ENCODE measurements at places on chromosomes 6 and 20. TPM values are rescaled to one million over a fixed set of nuclear protein-coding genes. Genes with fewer than 3 reads are reported as not detected.

DNA sequence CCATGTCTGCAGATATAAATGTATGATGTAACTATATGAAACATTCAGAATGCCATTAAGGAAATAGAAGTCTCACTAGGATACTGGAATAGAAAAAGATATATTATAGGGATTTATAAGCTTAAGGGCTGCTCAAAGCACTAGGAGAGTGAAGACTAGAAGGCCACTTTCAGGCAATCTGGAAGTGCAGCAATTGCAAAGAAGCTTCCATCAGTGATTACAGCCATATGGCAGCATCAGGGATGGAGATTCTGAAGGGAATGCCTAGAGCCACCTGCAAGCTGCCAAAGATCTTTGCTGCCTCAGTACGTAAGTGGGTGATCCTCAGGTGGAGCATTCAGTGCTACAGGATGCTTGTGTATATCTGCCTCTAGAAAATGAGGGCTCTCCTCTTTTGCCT lies 796.2 kb upstream of the EPHA7 start:
- no peak overlapping the region for H3K4me3 ChIP-seq
- no peak overlapping the region for H3K27ac ChIP-seq
- no peaks in the 10 kb centered on the region for H3K27me3 ChIP-seq
- no peak for DNase-seq

GRCh38 chr6:82372656-82373055 lies 9.0 kb downstream of the TPBG start:
- no peaks in the 10 kb centered on the region for H3K36me3 ChIP-seq
- peaks cover 10% of the 10 kb centered on the region for H3K27me3 ChIP-seq
- no peak overlapping the region for H3K4me3 ChIP-seq
- no peak for DNase-seq

- H3K4me3 ChIP-seq: no peak overlapping the region
- H3K27me3 ChIP-seq: peaks cover 9% of the 10 kb centered on the region
- H3K27ac ChIP-seq: no peak overlapping the region
- no peaks in the 10 kb centered on the region for H3K4me1 ChIP-seq
Observed at GRCh38 chr6:75396005-75396800, 97.4 kb downstream of the FILIP1 start.

The ZFP57 gene
- 4.6 TPM for total RNA-seq

The LSM14B gene
- 53.5 TPM for total RNA-seq

Data from naive thymus-derived CD8-positive, alpha-beta T cell (primary cell).